Activated CD8-positive, alpha-beta T cell treated with anti-CD3 and anti-CD28 coated beads for 36 hours (primary cell): ENCODE measurements at places on chromosomes 16 and 17. TPM values are rescaled to one million over a fixed set of nuclear protein-coding genes. Genes with fewer than 3 reads are reported as not detected.
A peak's percentile ranks its signal among the peaks of the same experiment; 100 is the strongest.

DNA sequence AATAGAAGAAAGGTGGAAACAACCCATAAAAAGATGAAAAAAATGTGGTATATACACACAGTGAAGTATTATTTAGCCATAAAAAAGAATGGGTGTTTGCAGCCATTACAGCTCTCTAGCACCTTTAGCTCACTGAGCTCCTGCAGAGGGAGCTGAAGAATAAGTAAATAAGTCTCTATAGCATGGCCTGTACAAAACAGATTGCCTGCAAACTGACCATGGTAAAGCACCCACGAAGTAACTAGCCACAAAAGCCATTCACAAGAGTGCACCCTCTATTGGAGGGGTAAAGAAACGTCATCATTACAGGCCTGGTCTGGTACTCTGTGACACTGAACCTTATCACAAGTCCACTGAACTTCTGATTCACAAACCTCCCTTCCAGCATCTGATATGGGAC is 76.3 kb downstream of the USP32 start:
- H3K4me1 ChIP-seq = peaks cover 14% of the 10 kb centered on the region
- H3K27me3 ChIP-seq = no peaks in the 10 kb centered on the region
- no peak overlapping the region for H3K4me3 ChIP-seq
- H3K27ac ChIP-seq = no peak overlapping the region
- peaks cover 7% of the 10 kb centered on the region for H3K36me3 ChIP-seq

GRCh38 chr16:51697454-51697853 is 546.4 kb upstream of the SALL1 start:
- H3K27ac ChIP-seq = no peak overlapping the region
- H3K36me3 ChIP-seq = no peaks in the 10 kb centered on the region
- no peak for DNase-seq
- no peaks in the 10 kb centered on the region for H3K27me3 ChIP-seq

TNFRSF17 gene
- not detected for total RNA-seq

PTX4 gene
- not detected for total RNA-seq

CRISPLD2 gene
- total RNA-seq = 0.16 TPM

DNAAF1 gene
- total RNA-seq = not detected

DNA sequence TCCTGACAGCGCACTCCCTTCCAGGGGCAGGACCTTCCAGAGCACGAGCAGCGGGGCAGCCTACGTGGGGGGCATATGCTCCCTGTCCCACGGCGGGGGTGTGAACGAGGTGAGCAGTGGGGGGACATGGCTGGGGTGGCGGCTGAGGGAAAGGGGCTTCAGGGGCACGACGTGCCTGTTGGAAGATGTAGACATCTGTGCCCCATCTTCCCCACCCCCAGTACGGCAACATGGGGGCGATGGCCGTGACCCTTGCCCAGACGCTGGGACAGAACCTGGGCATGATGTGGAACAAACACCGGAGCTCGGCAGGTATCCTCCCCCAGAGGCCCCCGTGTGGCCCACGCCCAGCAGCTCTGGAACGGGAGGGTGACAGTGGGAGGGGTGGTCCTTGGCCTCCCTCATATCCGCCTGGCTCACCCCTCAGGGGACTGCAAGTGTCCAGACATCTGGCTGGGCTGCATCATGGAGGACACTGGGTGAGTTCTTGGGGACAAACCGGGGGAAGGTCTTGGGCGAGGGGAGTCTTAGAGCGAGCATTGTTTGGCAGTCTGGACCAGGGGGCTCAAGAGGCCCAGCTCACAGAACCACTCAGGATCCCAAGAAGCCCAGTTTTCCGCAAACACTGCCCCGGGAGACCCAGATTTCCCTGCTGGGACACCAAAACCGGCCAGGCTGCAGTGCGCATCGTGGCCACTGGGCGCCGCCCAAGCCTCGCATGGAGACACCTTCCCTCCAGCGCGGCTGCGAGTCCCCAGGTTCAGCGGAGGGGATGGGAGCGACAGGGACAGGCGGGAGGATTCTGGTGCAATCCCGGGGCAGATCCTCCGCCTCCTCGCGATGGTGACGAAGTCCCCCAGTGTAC is 15.7 kb downstream of the ADAM11 start:
- peaks cover 5% of the 10 kb centered on the region for H3K4me1 ChIP-seq
- no peak overlapping the region for H3K27ac ChIP-seq
- peaks cover 5% of the 10 kb centered on the region for H3K27me3 ChIP-seq
- H3K4me3 ChIP-seq = peak overlapping the region; percentile 79
- DNase-seq = peak; percentile 94
- no peaks in the 10 kb centered on the region for H3K36me3 ChIP-seq

- peak overlapping the region; percentile 96 for H3K4me3 ChIP-seq
- DNase-seq = peak; percentile 13
- H3K27me3 ChIP-seq = no peaks in the 10 kb centered on the region
- peak overlapping the region; percentile 70 for H3K27ac ChIP-seq
- peaks cover 32% of the 10 kb centered on the region for H3K4me1 ChIP-seq
These were observed 838 bp upstream of the TMEM97 start for GRCh38 chr17:28317966-28318758.

- no peak overlapping the region for H3K27ac ChIP-seq
- no peaks in the 10 kb centered on the region for H3K27me3 ChIP-seq
- no peak overlapping the region for H3K4me3 ChIP-seq
- H3K4me1 ChIP-seq = peaks cover 6% of the 10 kb centered on the region
- no peaks in the 10 kb centered on the region for H3K36me3 ChIP-seq
These were observed 139.8 kb upstream of the SDK2 start for GRCh38 chr17:73783945-73784603.

DNA sequence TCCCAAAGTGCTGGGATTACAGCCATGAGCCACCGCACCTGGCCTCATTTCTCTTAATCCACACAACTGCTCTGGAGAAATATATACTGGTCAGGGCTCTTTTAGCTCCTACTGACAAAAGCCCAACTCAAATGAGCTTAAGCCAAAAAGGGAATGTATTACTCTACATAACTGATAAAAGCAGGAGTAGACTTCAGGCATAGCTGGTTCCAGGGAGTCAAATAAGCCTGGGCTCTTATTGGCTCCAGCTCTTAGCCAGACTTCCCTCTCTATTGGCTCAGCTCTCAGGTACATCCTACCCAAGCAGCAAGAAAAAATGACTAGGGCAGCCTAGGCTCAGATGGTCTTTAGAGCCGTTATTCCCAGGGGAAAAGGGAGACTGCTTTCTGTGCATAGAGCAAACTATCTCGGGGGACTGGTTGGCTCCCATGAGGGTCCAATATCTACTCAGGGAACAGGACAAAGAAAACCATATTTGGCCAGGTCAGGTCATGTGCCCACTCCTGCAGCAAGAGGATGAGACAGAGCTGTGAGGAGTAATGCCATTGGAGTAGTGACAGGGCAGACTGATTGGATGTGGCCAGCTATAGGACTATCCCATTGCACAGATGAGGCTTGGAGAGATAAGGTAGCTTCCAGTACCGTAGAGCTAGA is 21.2 kb downstream of the TBX2 start:
- H3K4me1 ChIP-seq = peaks cover 4% of the 10 kb centered on the region
- DNase-seq = no peak
- no peak overlapping the region for H3K4me3 ChIP-seq
- no peak overlapping the region for H3K27ac ChIP-seq
- H3K27me3 ChIP-seq = peaks cover 31% of the 10 kb centered on the region

PMFBP1 gene
- 1.1 TPM for total RNA-seq

DNA sequence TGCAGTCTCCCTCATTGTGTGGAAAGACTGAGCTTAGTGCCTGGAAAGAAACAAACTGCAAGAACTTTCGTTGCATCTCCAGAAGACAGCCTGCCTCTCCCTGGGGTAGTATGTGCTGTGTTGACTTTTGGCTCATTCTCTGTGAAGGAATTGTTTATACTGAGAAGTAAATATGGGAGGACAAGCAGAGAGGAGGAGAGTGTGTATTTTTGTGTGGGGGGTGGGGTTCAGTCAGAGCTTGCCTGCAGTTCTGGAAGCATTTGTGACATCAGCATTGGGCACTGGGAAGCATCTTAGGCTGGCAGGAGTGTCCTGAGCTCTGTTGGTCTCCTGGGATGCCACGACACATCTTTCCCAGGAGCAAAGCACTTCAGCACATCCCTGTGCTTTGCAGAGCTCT is 147.9 kb downstream of the HS3ST3B1 start:
- no peak overlapping the region for H3K4me3 ChIP-seq
- DNase-seq = no peak
- no peaks in the 10 kb centered on the region for H3K36me3 ChIP-seq
- no peaks in the 10 kb centered on the region for H3K27me3 ChIP-seq
- H3K27ac ChIP-seq = no peak overlapping the region

RAC3 gene
- 5.8 TPM for total RNA-seq

DNA sequence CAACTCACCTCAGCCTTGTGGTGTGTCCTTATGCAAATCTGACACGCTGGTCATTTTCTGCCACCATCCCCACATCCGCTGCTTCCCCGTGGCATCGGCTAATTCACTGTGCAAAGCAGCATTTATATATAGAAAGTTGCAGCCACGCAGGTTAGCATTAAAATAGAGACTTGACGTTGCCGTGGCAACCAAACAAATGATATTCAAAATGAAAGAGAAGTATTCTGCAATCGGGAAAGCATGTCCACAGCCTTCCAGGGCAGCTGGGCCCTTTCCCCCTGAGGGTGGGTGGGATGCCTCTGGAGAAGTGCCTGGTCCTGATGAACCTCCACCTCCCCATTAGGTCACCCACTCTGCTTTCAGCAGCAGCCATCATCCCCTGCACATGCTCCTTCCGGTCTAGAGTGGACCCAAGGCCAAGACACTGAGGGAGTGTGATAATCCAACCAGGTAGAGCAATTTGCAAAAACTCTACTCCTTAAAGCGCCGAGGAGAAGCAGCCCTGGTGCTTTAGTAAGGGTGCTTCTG is 138.7 kb downstream of the GAS7 start:
- H3K4me1 ChIP-seq = peaks cover 18% of the 10 kb centered on the region
- no peak overlapping the region for H3K27ac ChIP-seq
- no peaks in the 10 kb centered on the region for H3K36me3 ChIP-seq
- peak; percentile 17 for DNase-seq
- no peaks in the 10 kb centered on the region for H3K27me3 ChIP-seq
